HS-5 (cell line): ENCODE measurements at places on chromosomes 3 and 15.

DNA sequence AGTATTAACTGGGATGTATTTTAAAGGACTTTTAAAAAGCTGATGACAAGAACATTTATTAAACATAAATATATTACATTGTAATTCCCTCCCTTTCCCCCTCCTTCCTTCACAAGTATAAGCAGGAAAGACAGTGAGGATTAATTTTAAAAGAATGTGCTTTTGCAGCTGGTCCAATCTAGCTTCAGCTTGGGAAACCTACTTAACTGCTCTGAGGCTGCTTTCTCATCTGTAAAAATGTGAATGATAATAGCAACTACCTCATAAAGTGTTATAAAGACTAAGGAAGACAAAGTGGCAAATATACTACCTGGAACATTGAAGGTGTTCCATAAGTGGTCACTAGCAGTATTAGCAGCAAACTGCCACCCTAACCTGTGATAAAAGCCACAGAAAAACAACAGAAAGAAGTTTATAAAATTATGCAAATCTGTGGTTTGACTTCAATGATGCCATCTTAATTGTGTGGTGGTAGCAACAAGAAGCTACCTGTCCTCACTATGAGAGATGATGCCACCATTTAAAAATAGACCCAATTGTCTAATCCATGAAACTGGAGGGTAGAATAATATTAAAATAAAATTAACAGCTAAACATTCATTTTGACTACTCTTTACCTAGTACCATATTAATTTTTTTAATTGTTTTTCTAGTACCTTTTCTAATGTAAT, 20.0 kb downstream of the DHX36 start:
- no peak for DNase-seq

- DNase-seq = no peak
These were observed 23.4 kb downstream of the XPC start for GRCh38 chr3:14154895-14155440.

- peak; percentile 43 for DNase-seq
These were observed 481 bp upstream of the CRYBG3 start for GRCh38 chr3:97821287-97821773.

DNA sequence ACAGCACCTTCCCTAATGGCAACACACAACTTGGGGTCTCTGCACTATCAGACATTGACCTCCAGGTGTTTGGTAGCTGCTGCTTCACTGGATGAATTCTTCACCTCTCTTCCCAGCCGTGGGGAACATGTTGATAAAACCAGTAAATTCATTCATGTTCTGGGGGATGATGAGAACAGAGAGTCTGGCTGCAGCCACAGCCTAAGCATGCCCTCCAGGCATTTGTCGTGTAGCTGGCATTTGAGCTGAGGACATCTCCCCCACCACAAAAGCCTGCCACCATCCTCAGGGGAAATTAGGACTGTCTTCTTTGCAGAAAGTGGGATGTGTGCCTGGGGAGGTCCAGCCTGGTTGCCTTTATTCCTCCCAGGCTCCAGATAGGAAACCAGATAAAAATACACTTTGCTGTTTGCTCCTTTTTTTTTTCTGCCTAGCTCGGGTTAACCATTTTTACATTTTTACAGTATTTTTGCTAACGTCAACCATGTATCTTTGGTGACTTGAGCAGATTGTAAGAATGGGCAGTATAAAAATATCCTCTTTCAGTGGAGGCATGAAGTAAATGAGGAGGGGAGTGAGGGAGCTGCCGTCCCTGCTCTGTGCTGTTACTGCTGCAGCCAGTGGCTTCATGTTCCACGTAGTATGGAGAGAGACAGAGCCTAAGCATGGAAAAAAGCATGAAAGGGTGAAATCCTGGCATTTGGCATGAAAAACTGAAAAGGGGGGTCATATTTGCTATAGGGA, 444.0 kb downstream of the EPHB1 start:
- no peak for DNase-seq

GRCh38 chr3:127002195-127003174, 19.6 kb downstream of the PLXNA1 start:
- DNase-seq = peak; percentile 72

GRCh38 chr3:50428007-50428633, 68.8 kb upstream of the TMEM115 start:
- no peak for DNase-seq

- no peak for DNase-seq
These were observed 10.8 kb downstream of the IP6K1 start for GRCh38 chr3:49775538-49775937.

DNA sequence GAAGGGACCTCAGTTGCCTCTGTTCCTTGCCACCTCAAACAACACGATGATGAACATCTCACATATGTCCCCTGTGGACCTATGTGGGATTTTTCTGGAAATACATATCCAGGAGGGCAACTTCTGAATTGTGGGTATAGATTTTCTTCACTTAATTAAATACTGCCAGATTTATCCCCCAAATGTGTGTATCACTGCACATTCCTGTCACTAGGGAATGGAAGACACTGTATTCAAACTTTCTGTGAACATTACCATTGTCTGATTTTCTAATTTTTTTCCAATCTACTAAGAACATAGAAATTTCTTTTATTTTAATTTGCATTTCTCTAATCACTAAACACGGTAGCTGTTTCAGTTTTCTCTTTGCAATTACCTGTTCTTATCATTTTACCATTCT, 102.0 kb upstream of the MRPS22 start:
- no peak for DNase-seq

DNA sequence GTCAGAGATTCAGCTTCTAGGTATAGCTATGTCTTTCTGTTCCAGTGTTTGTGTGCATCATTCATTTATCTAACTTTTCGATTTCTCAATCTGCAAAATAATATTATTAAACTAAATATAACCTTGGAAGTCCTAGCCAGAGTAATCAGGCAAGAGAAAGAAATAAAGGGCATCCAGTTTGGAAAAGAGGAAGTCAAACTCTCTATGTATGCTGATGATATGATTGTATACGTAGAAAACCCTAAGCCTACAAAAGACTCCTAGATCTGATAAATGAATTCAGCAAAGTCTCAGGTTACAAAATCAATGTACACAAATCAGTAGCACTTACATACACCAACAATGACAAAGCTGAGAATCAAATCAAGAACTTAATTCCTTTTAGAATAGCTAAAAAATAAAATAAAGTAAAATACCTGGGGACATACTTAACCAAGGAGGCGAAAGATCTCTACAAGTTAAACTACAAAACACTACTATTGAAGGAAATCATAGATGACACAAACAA, 718.2 kb downstream of the NTRK3 start:
- no peak for DNase-seq
